ENCODE measurements at places on chromosomes 11 and 22. TPM values are rescaled to one million over a fixed set of nuclear protein-coding genes. Genes with fewer than 3 reads are reported as not detected.

OTOG gene
- total RNA-seq: not detected

DRAP1 gene
- 84.5 TPM for total RNA-seq

MS4A6A gene
- 0.63 TPM for total RNA-seq

KCNJ11 gene
- total RNA-seq: 0.64 TPM
